ENCODE measurements at places on chromosomes 3 and 15.

- peaks cover 13% of the 10 kb centered on the region for H3K4me1 ChIP-seq
- H3K27me3 ChIP-seq: peaks cover 36% of the 10 kb centered on the region
- no peak overlapping the region for H3K27ac ChIP-seq
- no peak overlapping the region for H3K4me3 ChIP-seq
Measured at GRCh38 chr15:45136378-45136764, 6.6 kb downstream of the DUOX1 start.

- H3K4me3 ChIP-seq: no peak overlapping the region
- no peaks in the 10 kb centered on the region for H3K4me1 ChIP-seq
- H3K27ac ChIP-seq: no peak overlapping the region
- no peaks in the 10 kb centered on the region for H3K36me3 ChIP-seq
Measured at GRCh38 chr3:79729096-79729495, 38.7 kb downstream of the ROBO1 start.

- DNase-seq: no peak
- H3K36me3 ChIP-seq: peaks cover 3% of the 10 kb centered on the region
- H3K4me3 ChIP-seq: peak overlapping the region; percentile 66
- no peaks in the 10 kb centered on the region for H3K27me3 ChIP-seq
- H3K4me1 ChIP-seq: peaks cover 31% of the 10 kb centered on the region
- peak overlapping the region; percentile 88 for H3K27ac ChIP-seq
Measured at GRCh38 chr3:37862903-37863815, 1.5 kb downstream of the CTDSPL start.

DNA sequence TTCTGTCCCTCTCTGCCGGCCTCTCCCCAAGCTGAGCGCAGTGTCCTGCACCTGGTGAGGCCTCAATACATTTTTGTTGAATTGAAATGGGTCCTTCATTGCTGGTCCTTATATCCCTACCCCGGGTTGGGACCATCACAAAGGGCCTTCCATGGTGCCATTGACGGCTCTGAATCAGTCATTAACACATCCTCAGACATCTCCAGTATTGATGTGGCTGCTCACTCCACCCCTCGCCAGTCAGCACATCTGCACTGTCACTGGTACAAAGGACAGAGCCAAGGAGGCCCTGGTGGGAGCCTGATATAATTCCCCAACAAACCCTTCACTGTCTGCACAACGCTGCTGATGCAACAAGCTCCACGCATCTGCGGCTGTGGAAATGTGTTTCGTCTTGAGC lies 191.6 kb upstream of the TOPAZ1 start:
- no peak overlapping the region for H3K27ac ChIP-seq
- no peak for DNase-seq
- no peak overlapping the region for H3K4me3 ChIP-seq
- H3K4me1 ChIP-seq: peaks cover 28% of the 10 kb centered on the region

- H3K36me3 ChIP-seq: peaks cover 17% of the 10 kb centered on the region
- H3K4me1 ChIP-seq: peaks cover 8% of the 10 kb centered on the region
- no peak overlapping the region for H3K27ac ChIP-seq
- H3K27me3 ChIP-seq: no peaks in the 10 kb centered on the region
- DNase-seq: no peak
Measured at GRCh38 chr15:74571191-74571590, 30.2 kb downstream of the ARID3B start.

DNA sequence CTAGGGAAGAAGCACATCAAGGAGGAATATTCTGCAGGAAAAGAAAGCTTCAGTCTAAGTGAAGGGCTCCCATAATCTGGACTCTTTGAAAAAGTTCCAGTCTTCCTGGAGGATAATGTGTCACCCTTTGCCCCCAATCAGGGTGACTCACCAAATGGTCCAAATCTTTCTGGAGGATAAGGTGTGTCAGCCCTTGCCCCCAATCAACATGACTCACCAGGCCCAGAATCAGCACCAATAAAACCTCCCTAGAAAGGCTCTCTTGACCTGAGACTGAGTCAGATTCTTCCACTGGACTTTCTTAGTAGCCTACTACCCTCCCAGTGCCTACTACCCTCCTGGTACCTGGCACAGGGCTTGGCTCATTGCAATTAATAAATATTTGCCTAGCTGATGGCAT lies 9.5 kb upstream of the ARL14 start:
- H3K4me1 ChIP-seq: no peaks in the 10 kb centered on the region
- no peaks in the 10 kb centered on the region for H3K36me3 ChIP-seq
- no peak overlapping the region for H3K4me3 ChIP-seq
- H3K27ac ChIP-seq: no peak overlapping the region
- H3K27me3 ChIP-seq: no peaks in the 10 kb centered on the region
- DNase-seq: no peak

GRCh38 chr3:106805625-106806024 lies 571.6 kb upstream of the CCDC54 start:
- H3K27ac ChIP-seq: no peak overlapping the region
- H3K27me3 ChIP-seq: no peaks in the 10 kb centered on the region
- no peaks in the 10 kb centered on the region for H3K36me3 ChIP-seq
- no peak overlapping the region for H3K4me3 ChIP-seq
- no peak for DNase-seq

DNA sequence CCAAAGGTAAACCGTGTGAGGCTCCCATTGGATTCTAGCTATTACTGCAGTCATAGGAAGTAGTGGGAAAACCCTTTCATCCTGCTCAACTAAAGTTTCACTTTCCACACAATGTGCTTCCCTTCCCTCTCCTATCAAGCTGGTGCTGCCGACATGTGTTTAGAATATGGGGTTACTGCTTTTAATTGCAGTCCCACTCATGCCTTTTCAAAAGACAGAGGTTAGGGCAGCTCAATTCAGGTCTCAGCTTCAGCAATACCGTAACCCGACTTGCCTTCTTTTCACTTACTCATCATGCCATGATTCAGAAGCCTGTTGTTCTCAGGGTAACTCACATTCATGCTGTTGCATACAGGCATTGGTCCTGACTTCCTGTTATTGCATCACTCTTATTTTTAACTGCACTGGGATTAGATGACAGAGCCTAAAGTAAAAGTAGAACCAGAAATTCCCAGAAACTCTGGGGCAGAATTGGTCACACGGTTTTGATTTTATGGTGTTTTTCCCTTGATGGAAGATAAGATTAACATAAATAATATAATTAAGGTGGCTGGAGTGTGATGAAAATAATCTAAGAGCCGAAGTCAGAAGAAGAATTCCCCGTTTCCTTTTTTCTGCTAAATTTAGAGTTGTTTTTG lies 45.7 kb downstream of the C2CD4B start:
- H3K4me1 ChIP-seq: no peaks in the 10 kb centered on the region
- H3K27ac ChIP-seq: no peak overlapping the region
- H3K4me3 ChIP-seq: no peak overlapping the region
- DNase-seq: no peak
- H3K27me3 ChIP-seq: no peaks in the 10 kb centered on the region
- no peaks in the 10 kb centered on the region for H3K36me3 ChIP-seq

GRCh38 chr3:193951859-193952258 lies 184.1 kb upstream of the HES1 start:
- H3K4me1 ChIP-seq: no peaks in the 10 kb centered on the region
- no peak overlapping the region for H3K4me3 ChIP-seq
- H3K36me3 ChIP-seq: no peaks in the 10 kb centered on the region
- no peak overlapping the region for H3K27ac ChIP-seq

- H3K4me3 ChIP-seq: no peak overlapping the region
- H3K4me1 ChIP-seq: peaks cover 3% of the 10 kb centered on the region
- no peaks in the 10 kb centered on the region for H3K27me3 ChIP-seq
- H3K36me3 ChIP-seq: no peaks in the 10 kb centered on the region
Measured at GRCh38 chr3:69425249-69425648, 39.4 kb upstream of the FRMD4B start.

GRCh38 chr3:105394177-105394576 lies 27.5 kb downstream of the ALCAM start:
- no peak overlapping the region for H3K27ac ChIP-seq
- DNase-seq: no peak
- no peaks in the 10 kb centered on the region for H3K36me3 ChIP-seq
- H3K4me3 ChIP-seq: no peak overlapping the region
- H3K27me3 ChIP-seq: no peaks in the 10 kb centered on the region

DNA sequence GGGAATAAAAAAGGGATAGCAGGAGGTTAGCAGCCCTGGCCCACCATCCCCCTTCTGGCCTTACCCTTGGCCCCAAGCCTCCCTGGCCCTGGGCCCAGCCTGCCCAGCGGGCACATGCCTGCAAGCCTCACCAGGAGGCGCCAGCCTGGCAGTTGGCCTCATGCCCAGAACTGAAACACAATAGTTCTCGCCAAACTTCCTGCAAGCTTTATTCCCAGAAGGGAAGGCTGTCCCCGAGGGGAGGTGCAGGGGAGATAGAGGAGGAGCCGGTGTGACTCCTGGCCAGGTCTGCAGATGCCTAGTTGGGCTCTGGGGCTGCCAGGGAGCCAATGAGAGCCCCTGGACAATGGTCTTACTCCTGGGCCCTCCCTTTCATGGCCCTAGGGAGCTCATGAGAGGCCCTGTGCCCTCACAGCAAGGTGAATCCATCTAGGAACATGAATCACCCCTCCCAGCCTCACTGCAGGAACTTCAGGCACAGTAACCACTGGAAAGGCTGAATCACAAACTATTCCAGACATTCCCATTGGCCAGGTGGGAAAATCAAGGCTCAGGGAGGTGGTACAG lies 4.0 kb downstream of the CCDC33 start:
- peak; percentile 96 for DNase-seq
- H3K27me3 ChIP-seq: no peaks in the 10 kb centered on the region
- H3K36me3 ChIP-seq: no peaks in the 10 kb centered on the region
- H3K4me3 ChIP-seq: no peak overlapping the region
- peak overlapping the region; percentile 33 for H3K27ac ChIP-seq

DNA sequence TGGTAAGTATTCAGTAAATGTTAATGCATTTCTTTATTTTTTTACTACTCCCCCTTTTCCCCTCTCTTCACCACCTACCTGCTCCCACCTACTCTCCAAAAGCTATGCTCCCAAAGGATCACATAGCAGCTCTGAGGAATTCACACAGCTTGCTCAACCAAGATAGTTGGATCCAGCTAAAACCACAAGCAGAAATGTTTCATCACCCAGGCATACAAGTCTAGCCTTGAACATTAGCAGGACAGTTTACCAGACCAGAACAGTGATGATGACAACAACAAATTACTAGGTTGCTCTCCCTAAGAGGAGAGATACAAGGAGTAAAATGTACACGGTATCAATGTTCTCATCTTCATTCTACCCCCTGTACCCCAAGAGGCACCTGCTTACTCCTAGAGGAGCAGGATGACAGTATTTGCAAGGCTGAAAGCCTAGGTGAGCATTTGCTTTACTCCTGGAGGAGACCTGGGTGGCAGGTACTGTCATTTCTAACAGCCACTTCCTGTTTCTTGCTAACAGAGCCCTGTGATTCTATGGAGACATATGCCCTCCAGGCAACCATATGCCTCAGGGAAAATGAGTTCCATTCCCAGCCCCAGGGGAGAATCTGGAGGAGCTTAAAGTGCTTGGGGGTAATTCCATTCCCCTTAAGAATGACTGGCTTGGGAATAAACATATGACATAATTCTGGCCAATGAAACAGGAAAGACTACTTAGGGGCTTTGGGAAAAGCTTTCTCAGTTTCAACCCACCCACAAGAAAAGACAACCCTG lies 237.5 kb downstream of the NTRK3 start:
- H3K4me1 ChIP-seq: peaks cover 16% of the 10 kb centered on the region
- H3K27ac ChIP-seq: no peak overlapping the region
- no peaks in the 10 kb centered on the region for H3K27me3 ChIP-seq
- no peak for DNase-seq
- no peak overlapping the region for H3K4me3 ChIP-seq

DNA sequence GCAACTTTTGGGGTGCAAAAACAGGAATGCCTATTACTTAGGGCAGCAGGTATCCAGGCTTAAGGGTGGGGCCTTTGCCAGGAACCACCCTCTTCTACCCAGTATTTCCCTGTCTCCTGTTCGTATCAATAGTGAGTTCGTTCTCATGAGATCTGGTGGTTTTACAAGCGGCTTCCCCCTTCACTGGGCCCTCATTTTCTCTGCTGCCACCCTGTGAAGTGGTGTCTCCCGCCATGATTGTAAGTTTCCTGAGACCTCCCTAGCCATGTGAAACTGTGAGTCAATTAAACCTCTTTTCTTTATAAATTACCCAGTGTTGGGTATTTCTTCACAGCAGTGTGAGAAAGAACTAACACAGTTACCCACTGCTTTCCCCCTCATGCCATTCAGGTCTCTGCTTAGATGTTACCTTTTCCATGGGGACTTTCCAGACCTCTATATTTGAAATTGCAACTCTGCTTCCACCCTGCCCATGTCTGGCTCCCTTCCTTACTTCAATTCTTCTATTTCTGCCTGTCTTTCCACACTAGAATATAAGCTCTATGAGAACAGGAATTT lies 23.9 kb upstream of the TRA2B start:
- H3K27me3 ChIP-seq: no peaks in the 10 kb centered on the region
- DNase-seq: no peak
- no peaks in the 10 kb centered on the region for H3K36me3 ChIP-seq
- H3K4me1 ChIP-seq: no peaks in the 10 kb centered on the region
- no peak overlapping the region for H3K27ac ChIP-seq

DNA sequence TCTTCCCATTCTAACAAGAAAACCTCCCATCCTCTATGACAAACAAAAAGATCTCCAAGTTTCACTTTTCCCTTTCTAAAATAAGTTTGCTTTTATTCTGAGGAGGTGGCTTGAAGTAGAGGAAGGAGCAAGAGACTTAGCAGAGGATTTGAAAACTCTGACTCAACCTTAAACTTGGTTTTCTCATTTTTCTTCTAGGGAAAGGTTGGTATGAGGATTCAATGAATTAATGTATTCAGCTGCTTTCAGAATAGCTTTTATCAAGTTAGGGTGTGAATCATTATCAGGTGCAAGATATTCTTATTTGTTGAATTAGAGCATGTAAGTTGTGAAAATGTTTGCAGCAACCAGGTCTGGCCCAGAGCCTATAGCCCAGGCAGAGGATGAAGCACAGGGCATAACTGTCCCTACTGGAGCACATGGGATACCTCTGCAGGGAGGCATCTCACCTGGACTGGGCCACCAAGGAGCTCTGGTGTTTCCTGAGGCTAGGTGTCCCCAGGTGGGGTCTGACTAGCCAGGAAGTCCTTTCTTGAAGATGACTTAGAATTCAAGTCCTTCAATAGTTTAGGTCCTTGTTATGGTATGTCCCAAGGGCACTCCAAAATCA lies 42.3 kb downstream of the SATB1 start:
- no peaks in the 10 kb centered on the region for H3K36me3 ChIP-seq
- no peak overlapping the region for H3K4me3 ChIP-seq
- H3K27me3 ChIP-seq: no peaks in the 10 kb centered on the region
- DNase-seq: no peak

DNA sequence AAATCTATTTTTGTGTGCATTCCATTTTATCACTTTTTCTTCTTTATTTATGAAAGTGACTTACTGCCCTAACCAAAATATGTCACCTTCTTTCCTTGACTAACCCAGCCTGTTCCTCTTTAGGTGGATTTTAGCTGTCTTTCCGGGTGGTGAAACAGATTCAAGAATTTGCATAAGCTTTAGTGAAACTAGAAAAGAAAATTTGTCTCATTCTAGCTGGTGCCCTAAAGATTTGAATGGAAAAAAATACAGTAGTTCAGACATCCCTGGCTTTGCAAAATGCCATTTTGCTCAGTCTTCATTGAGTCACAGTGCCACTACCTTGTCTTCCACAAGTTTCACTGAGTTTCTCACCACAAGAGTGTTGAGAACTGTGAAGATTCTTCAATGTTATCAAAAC lies 28.2 kb upstream of the CCDC50 start:
- no peak overlapping the region for H3K4me3 ChIP-seq
- H3K36me3 ChIP-seq: no peaks in the 10 kb centered on the region
- H3K27me3 ChIP-seq: no peaks in the 10 kb centered on the region
- no peaks in the 10 kb centered on the region for H3K4me1 ChIP-seq

- DNase-seq: no peak
- H3K4me1 ChIP-seq: peaks cover 6% of the 10 kb centered on the region
- H3K27ac ChIP-seq: no peak overlapping the region
- no peak overlapping the region for H3K4me3 ChIP-seq
Measured at GRCh38 chr15:59179717-59180116, 26.9 kb upstream of the LDHAL6B start.
